Esophagus mucosa (tissue), 1 donor: ENCODE measurements at places on chromosomes 16 and 17.

DNA sequence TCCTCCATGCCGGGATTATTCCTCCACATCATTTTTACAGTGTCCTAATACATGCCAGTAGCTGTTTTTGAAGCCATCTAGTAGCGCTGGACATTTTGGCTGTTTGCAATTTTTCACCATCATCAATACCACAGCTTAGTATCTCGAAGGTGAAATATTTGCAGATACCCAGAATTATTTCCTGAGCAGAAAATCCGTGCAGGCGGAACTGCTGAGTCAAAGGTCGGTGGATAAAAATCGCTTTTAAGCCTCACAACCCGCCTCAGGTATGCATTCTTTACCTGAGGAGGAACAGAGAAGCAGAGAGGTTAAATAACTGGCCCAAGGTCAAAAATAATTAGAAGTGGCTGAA lies 584 bp upstream of the TNRC6A start:
- ATAC-seq: peak; percentile 4

GRCh38 chr16:12903407-12904328 lies 2.3 kb downstream of the SHISA9 start:
- ATAC-seq: no peak

- no peak for ATAC-seq
Observed at GRCh38 chr16:64304951-64305350, 816.9 kb downstream of the CDH11 start.

DNA sequence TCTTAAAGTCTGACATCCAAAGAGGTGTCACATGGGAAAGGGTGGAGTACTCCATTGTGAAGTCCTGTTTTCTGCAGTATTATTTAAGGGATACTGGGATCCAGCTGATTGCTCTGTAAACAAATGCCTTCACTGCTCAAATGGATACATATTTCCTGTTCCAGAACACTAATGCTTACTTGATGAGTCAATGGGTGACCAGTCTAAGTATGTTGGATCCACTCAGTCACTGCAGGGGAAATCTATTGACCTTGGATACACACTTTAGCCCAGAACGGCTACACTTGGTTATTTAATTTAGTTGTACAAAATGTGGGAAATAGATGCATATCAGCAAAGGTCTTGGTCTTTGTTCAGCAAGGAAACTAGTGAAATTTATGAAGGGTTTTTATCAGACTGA lies 261.4 kb downstream of the MAP2K4 start:
- no peak for ATAC-seq

- ATAC-seq: peak; percentile 49
Observed at GRCh38 chr17:50956750-50957523, 90.8 kb upstream of the TOB1 start.

- peak; percentile 54 for ATAC-seq
Observed at GRCh38 chr16:53091466-53092211, 36.8 kb downstream of the CHD9 start.

- ATAC-seq: no peak
Observed at GRCh38 chr17:36074365-36074764, 10.3 kb downstream of the CCL18 start.

- peak; percentile 90 for ATAC-seq
Observed at GRCh38 chr17:16378636-16379282, 2.1 kb upstream of the UBB start.

- ATAC-seq: no peak
Observed at GRCh38 chr17:6352801-6353560, 81.9 kb downstream of the AIPL1 start.
